Activated naive CD8-positive, alpha-beta T cell treated with anti-CD3 and anti-CD28 coated beads, Interleukin-2, amount 10 ng/mL, durations not matched to agents 7 days and 5 days (primary cell): ENCODE measurements at places on chromosomes 13 and 19. TPM values are rescaled to one million over a fixed set of nuclear protein-coding genes. Genes with fewer than 3 reads are reported as not detected.

- peaks cover 1% of the 10 kb centered on the region for H3K4me1 ChIP-seq
- no peak overlapping the region for H3K4me3 ChIP-seq
- H3K27ac ChIP-seq: peak overlapping the region; percentile 52
- peaks cover 24% of the 10 kb centered on the region for H3K36me3 ChIP-seq
Measured at GRCh38 chr13:40813667-40814454, 24.4 kb downstream of the SLC25A15 start.

STXBP2 gene
- total RNA-seq: 170 TPM

KISS1R gene
- total RNA-seq: 3.1 TPM

DNA sequence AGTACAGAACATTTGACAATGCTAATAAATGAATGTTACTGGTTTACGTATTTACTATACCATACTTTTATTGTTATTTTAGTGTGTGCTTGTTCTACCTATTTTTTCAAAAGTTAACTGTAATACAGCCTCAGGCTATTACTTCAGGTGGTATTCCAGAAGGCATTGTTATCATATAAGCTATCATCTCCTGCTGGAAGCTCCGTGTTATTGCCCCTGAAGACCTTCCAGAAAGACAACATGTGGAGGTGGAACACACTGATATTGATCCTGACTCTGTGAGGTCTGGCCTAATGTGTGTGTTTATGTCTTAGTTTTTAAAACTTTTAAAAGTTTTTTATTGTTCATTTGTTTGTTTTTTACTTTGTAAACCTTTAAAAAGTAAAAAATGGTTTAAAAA, 509.8 kb upstream of the SPRY2 start:
- no peaks in the 10 kb centered on the region for H3K4me1 ChIP-seq
- H3K27me3 ChIP-seq: no peaks in the 10 kb centered on the region
- H3K27ac ChIP-seq: no peak overlapping the region
- DNase-seq: no peak
- H3K36me3 ChIP-seq: no peaks in the 10 kb centered on the region
